Umbilical cord (tissue), 2 donors: ENCODE measurements at places on chromosomes 12 and 14. TPM values are rescaled to one million over a fixed set of nuclear protein-coding genes. Genes with fewer than 3 reads are reported as not detected.
A peak's percentile ranks its signal among the peaks of the same experiment; 100 is the strongest.

GRCh38 chr12:122895704-122896636, at the start of gene VPS37B:
TSS of gene VPS37B (minus strand) at chr12:122896124. CDS start at chr12:122896062, 62 bp downstream.
- peak; percentile 77 for DNase-seq

- no peak for DNase-seq
Observed at GRCh38 chr12:55624056-55624455, 12.6 kb upstream of the OR10P1 start.

DNA sequence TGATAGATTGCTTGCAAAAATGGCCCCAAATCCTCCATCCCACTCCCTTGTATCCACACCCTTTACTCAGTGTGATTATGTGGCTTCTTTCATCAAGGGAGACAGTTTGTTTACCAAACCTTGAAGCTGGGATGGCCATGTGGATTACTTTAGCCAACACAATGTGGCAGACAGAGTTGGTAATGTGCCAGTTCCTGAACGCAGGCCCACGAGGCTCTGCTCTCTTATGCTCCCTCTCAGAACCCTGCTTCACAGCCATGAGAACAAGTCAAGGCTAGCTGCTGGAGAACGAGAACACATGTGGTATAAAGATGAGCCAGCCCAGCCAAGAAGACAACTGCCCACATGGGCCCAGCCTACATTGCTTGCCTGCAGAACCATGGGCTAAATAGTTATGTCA, 162.3 kb downstream of the NDUFA12 start:
- no peak for DNase-seq

- DNase-seq: no peak
Observed at GRCh38 chr12:7180685-7181084, 8.8 kb upstream of the PEX5 start.

- DNase-seq: no peak
Observed at GRCh38 chr12:116964054-116965050, 53.6 kb downstream of the FBXW8 start.

DNA sequence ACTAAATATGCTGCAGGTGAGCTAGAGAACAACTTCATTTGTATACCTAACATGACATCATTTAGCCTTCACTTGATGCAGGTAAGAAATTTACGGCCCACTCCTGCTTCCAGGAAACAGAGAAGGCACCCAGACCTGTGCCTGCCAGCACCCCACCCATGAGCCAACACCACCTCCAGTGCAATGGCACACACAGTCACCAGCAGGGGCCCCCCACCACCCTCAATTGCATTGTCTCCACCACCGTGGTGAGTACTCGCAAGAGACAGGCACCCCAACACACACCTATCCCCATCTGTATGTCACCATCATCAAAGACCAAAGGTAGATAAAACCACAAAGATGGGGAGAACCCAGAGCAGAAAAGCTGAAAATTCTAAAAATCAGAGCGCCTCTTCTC, 107.6 kb downstream of the KLHL28 start:
- no peak for DNase-seq

DNA sequence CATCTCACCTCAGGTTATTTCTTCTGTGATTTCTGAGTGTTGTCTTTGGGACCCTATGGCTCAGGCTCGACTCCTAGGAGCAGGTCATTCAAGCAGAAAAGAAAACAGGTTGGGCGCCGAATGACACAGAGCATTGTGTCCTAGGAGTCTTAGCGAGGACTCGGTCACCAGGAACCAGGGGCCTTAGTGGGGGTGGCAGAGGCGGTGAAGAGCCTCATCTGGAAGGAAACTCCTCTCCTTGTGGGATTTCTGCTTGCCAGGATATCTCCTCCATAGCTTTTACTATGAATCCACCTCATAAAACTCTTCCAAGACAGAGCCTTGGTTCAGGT, 630 bp downstream of the PLEKHH1 start:
- no peak for DNase-seq

- no peak for DNase-seq
Observed at GRCh38 chr12:51661836-51662235, 70.8 kb downstream of the SCN8A start.

Gene FMNL3
- total RNA-seq: 22.1 TPM

Gene FUT8
- total RNA-seq: 28.6 TPM

Gene OR4E2
- 8.4 TPM for total RNA-seq

Gene TPPP2
- total RNA-seq: not detected

Gene SMCO2
- total RNA-seq: 14.2 TPM

Gene FGF6
- total RNA-seq: 1.4 TPM
